Stimulated activated CD4-positive, alpha-beta T cell treated with anti-CD3 and anti-CD28 coated beads, Interleukin-1b, Interleukin-23, amount 100 ng/mL, for 1 hour (primary cell): ENCODE measurements at places on chromosomes 4 and X.

GRCh38 chr4:185424905-185425646, 688 bp downstream of the UFSP2 start:
- DNase-seq = no peak

DNA sequence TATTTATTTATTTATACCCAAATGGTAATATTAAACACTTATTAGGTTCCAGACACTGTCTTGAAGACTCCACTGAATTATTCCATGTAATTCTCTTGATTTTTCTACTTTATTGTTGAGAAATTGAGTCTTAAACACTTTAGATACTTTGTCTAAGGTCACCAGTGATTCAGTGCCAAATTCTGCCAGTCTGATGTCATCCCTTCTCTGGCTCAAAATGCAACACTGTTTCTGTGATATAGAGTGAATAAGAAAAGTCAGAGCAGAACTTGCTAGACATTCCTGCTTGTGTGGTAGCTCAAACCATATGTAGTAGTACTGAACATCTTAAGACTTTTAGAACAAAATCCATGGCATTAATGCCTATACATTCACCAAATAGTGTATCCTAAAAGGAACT, 164.3 kb downstream of the GABRB1 start:
- DNase-seq = no peak

- no peak for DNase-seq
These were observed 35.6 kb downstream of the PAK3 start for GRCh38 chrX:111131572-111131971.

GRCh38 chrX:940691-941090, 271.8 kb downstream of the CRLF2 start:
- no peak for DNase-seq

DNA sequence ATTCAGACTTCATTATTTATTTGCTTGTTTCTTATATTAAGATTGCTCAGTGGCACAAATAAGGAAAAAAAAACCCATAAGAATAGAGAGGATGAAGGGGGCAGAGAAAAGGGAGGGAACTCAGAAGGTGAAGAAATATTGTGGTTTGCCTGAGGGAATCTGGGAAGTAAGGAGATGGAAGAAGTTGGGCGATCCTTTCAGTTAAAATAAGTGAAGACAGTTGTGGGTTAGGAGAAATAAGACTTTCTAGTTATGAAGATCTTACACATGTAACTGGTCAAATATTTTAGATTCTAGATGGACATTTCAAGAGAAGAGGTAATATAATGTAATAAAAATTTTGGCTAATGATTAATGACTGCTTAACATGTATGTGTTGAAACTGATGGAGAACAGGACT, 138.7 kb upstream of the LIMCH1 start:
- DNase-seq = no peak

DNA sequence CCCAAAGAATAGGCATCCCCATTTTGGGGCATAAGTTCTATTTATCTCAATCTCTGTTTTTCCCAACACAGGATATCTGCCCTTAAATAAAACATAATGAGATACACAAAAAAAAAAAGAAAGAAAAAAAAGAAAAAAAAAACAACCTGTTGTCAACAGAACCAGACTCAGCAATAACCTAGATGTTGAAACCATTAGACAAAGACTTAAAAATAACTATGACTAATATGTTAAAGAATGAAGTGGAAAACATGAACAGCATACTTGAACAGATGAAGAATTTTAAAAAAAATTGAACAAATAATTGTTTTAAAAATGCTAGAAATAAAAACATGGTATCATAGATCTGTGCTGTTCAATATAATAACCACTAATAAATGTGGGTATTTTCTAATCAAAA, 93.4 kb upstream of the RXFP1 start:
- DNase-seq = no peak

DNA sequence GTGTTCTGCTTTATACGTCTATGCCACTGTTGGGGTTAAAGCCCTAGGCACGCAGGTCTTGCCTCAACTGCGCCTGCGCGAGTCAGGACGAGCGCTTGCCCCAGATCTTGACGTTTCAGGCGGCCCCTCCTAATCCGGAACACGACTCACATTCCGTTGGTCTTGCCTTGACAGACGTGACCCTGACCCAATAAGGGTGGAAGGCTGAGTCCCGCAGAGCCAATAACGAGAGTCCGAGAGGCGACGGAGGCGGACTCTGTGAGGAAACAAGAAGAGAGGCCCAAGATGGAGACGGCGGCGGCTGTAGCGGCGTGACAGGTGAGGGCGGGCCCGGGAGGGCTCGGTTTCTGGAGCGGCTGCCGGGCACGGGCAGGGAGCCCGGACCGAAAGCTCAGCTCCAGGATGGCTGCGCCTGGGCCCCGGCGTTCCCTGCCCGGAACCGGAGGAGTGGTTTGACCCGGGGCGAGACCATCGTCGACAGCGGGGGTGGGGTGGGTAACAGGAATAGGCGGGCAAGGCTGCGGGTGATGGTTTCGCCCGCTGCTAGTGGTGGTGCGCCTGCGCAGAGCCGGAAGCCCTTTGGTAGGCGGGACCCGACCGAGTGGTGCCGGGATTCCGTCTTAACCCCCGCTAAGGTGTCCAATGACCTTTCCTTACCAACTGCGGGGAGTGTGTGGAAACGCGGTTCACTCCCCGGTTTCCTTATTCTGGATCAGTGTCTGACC, at the start of gene ARAF:
TSS of gene ARAF (plus strand) at position 272 of the 725 bp plus-strand sequence. CDS start 1,763 bp downstream, outside the sequence.
- peak; percentile 90 for DNase-seq

GRCh38 chr4:153260132-153260531, 55.9 kb downstream of the TRIM2 start:
- no peak for DNase-seq

GRCh38 chrX:77061545-77061944, 385.6 kb upstream of the FGF16 start:
- DNase-seq = no peak

- DNase-seq = no peak
These were observed 38.4 kb upstream of the ZNF518B start for GRCh38 chr4:10495651-10496050.

DNA sequence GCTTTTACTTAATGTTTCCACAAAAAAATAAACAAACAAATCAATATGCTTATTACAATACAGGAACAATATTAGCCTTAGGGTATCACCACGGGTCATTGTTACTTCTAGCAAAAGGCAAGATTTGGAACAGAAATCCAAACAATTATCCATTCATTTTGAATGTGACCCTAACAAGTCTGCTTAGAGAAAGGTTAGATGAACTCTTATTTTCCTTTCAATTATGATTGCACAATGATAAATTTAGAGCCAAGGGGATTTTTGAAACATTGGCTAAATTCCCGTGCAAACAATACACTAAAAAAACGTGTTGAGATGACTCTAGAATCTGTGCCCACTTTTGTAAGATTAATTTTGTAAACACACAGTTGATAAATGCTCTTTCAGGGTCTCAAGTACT, 474.7 kb downstream of the PCDH7 start:
- DNase-seq = no peak

DNA sequence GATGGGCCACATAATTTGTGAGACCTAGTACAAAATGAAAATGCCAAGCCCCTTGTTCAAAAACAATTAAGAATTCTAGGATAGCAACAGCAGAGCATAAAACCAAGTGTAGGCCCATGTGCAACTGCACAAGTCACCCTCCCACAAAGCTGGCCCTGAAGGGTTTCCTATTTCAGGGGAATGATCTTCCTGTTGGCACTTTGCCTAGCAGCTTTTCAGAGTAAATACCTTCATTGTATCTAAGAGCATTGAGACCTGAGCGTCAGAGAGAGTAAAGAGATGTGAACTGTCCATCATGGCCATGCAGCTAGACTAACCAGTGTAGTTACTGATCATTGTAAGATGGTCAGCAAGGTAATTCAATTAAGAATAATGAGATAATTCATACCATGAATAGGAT, 113.6 kb downstream of the CNKSR2 start:
- no peak for DNase-seq

GRCh38 chr4:122577808-122578781, 42.8 kb downstream of the IL21 start:
- DNase-seq = peak; percentile 45
